EL (cell line): ENCODE measurements at places on chromosomes 5 and 9.

DNA sequence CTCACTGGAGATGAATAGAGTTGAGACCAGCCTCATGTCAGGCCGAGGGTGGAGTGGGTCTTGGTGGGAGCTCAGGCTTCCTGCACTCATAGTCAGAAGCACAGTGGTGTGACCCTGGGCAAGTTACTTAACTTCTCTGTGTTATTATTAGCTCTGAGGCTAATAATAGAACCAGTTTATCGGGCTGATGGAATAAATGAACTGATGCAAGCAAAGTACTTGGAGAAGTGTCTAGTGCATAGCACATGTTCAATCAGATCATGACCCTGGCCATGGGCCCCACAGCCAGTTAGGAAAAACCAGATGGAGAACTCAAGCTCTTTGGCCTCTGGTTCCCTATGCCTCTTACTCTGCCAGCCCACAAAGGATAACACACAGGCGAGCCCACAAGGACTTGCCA is 45.3 kb upstream of the OSMR start:
- no peak for DNase-seq

- DNase-seq, result peak; percentile 99
Observed at GRCh38 chr5:151684690-151685361, 1.9 kb downstream of the SPARC start.

DNA sequence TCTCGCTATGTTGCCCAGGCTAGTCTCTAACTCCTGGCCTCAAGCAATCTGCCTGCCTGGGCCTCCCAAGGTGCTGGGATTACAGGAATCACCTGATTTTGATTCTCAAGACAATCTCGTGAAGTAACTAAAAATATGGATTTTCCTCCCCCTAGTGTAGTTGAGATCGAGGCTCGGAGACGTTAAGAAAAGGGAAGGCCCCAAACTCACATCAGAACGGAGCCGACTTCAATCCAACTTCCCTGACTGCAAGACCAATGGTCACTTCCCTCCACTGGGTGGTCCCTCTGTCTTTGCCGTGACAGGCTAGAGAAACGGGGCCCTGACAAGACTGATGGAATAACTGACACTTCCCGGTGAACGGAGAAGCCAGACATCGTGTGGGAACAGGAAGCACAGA is 28.3 kb downstream of the BARHL1 start:
- DNase-seq, result no peak

DNA sequence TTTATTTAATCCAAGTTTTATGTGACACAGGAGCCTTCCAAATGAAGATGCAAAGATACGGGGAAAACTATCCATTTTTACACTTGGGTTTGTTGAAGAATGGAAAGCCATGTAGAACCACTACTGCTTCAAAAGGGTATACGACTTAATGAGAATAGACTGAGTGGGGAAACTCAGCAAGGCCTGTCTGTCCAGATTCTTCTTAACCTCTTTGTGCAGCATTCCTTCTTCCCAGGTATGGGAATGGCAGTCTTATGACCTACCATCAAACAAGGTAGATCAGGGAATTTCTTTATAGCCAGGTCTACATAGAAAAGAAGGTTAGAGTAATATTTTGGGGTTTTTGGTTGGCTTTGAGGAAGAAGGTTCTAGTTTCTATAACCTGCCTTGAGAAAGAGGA is 23.4 kb downstream of the APTX start:
- no peak for DNase-seq

DNA sequence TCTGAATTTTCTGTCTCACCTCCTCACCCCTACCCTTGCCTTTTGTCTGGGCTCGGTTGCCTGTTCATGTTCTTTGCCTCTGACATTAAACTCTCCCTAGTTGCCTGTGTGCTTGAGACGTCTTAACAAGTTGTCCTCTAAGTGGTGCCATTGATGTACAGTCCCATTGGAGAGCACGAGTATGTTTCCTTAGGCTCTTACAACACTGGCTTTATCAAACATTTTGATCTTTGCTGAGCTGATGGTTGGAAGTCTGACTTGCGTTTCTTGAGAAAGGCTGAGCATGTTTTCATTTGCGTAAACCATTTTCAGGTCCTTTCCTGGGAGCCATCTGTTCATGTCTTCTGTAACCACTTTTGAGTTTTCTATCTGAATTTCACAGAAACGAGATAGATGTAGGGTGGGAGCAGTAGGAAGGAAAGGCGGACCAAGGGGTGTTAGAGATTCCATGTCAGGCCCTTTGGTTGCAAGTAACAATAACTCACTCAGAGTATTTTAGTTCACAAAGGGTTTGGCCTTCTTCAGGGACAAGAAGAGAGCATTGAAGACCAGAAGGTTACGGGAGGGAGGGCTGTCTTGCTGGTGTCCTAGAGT is 35.4 kb downstream of the OTULIN start:
- DNase-seq, result no peak

DNA sequence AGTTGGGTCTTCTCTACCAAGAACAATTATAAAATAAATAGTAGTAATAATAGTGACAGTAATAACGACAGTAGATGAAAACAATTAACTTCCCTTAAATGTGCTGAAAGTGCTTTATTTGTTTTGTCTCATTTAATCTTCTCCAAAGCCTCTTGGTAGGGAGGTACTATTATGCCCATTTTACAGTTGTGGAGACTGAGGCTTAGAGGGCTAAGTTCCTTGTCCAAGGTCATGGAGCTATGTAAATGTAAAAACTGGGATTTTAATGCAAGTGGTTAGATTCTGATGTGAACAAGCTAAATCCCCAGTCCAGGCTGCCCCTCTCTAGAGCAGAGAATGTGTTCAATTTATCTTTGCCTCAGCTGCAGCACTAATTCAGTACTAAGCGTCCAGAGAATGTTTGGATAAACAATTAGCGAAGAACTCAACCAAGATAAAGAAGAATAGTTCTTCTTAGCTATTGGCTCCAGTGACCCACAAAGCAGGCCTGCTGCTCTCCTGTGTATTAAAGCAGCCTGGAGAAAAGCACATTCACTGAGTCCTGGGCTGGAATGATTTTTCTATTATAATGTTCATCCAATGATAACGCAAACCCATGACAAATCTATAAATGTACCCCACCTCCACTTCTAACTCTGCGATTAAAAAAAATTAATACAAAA is 68.8 kb downstream of the NPR3 start:
- DNase-seq, result no peak

DNA sequence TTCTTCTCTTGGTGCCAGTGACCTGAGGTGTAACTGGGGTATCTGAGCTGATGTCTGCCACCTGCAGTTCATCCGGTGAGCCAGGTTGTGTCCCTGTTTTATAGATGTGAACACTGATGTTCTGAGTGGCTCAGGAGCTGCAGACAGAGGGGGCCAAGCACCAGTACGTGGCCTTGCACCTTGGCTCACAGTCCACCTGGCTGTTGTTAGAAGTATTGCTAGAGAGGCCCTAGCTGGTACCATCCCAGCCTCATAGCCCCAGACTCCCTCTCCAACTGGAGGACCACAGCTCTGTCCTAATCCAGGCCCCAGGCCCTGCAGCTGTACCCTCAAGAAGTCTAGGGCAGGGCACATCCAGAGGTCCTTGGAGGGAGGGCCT is 16.2 kb downstream of the PHF2 start:
- DNase-seq, result no peak
